ENCODE measurements at places on chromosomes 16 and 17.

GRCh38 chr16:78729687-78730086, 630.2 kb downstream of the WWOX start:
- no peak for DNase-seq

DNA sequence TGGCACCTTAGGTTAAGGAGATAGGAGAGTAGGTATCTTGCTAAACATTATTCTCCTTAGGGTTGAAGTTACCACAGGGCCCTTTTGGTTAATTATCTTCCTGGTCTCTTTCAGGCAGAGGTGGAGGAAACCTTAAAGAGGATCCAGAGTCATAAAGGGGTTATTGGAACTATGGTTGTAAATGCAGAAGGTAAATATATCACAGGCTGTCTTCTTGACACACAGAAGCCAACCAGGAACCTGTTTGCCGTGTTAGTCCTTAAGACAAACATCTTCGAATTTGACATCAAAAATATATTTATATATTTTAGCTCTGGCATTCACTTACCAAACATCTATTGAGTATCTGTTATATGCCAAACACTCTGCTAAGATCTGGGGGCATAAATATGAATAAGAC, 2.4 kb downstream of the DYNLRB2 start:
- no peak for DNase-seq

DNA sequence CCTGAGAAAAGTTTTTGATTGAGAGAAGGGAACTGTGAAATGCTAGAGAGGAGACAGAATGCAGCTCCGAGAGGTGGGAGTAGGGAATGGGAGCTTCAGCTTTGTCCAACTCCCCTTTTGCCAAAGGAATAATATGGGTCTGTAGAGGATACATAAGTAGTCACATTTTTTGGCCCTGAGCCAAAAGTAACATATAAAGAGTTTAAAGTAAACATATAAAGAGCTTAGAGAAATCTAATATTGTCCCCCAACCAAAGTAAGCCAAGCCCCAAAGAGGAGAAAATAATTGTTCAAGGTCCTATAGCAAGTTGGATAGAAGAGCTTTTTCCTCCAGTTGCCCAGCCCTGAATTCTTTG, 215.1 kb downstream of the TMEM114 start:
- DNase-seq: no peak

DNA sequence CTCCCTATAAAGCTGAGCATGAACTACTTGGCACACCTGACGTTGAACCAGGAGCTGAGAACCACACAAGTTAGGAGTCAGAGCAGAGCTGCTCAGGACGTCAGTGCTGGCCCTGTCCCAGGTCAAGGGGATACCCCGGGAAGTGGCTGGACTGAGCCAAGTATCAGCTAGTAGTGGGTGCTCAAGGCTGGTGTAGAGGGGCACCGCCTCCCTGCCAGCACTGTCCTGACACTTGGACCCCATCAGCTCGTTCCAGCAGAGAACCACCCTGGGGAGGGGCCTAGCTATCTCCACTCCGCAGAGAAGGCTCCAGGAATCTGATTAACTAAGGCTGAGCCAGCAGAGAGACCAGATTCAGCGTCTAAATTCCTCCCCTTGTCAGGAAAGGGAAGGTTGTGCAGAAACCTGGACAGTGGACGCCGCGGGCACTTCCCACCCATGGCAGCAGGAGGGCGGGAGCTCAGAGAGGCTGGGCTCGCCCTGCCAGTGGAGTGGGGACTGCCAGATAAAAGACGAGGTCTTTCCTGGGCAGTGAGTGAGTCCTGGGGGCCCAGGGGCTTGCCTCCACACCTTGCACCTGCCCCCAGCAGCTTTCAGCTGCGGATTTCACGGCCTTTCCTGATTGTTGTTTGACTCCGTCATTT, 21.0 kb downstream of the C16orf90 start:
- DNase-seq: no peak

- no peak for DNase-seq
Observed at GRCh38 chr16:54473226-54473993, 186.8 kb upstream of the IRX3 start.

- no peak for DNase-seq
Observed at GRCh38 chr17:4518901-4519300, 20.2 kb downstream of the SPNS2 start.

- DNase-seq: no peak
Observed at GRCh38 chr16:677316-678190, 2.1 kb downstream of the RHBDL1 start.

GRCh38 chr16:65122724-65123395, 997 bp upstream of the CDH11 start:
- peak; percentile 80 for DNase-seq

DNA sequence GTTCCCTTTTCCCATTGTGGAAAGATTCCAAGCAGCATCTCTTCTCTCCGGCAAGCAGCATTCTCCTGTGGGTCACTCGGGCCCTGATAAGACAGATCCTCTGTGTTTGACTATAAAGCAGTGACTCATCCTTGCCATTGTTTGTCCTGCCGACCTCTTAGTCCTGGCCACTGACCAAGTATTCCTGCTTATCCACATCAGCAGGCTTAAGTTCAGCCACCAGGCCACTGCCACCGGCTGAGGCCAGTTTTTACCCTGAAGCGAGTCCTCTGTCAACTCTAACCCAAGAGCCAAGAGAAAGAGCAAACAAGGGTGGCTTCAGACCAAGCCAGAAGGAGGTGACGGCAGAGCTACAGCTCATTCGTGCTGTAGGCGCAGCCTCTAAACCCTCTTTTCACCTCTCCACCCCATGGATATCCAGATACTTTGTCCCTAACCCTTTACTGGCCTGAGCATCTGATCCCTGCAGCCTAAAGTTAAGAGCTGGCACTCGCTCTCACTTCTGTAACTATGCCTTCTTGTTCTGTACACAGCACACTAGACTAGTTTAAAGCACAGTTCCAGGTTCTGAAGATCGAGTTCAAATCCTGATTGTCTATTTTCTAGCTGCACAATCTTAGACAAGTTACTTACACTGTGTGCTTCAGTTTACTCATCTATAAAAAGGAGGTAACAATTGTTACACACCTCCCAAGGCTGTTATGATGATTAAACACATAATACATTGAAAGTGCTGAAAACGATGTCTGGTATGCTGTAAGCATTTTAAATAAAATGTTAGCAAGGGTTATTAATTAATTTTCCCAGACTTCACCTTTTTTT, 31.0 kb downstream of the SOX9 start:
- peak; percentile 58 for DNase-seq

DNA sequence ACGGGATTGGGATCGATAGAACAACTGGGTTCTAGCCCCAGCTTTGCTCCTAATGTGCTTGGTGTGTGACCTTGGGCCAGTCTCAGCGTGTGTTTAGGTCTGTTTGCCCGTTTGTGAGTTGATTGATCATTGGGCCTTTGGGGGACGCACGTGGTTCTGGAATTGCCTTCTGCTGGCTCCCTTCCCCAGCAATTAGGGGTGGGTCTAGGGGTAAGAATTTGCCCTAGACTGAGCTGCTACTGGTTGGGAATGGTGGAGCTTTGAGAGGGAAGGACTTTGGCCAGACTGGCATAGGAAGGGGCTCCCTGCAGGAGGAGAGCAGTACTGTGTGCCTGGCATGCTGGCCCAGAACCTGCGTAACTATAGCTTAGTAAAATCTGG, 1.5 kb downstream of the SPNS2 start:
- no peak for DNase-seq

GRCh38 chr17:5249615-5250014, 15.0 kb upstream of the SCIMP start:
- peak; percentile 55 for DNase-seq

GRCh38 chr17:16419074-16419928, 3.9 kb downstream of the TRPV2 start:
- DNase-seq: no peak

DNA sequence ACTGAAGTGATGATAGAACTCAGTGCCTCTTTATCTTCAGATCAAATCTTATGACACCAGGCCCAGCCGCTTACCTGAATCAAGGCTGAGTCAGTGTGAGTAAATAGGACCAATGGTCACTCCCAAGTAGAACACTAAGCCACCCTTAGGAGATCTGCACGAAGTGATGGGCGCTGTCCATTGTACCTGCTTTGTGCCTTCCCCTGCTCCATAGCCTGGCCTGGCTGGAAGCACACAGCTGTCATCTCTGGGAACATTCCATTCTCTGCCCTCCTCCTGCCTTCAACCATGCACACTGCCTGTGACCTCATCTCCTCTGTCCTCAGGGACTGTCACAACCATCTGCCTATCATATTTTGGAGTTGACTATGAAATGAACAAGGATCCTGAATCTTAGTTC, 279.5 kb upstream of the ASIC2 start:
- DNase-seq: no peak

DNA sequence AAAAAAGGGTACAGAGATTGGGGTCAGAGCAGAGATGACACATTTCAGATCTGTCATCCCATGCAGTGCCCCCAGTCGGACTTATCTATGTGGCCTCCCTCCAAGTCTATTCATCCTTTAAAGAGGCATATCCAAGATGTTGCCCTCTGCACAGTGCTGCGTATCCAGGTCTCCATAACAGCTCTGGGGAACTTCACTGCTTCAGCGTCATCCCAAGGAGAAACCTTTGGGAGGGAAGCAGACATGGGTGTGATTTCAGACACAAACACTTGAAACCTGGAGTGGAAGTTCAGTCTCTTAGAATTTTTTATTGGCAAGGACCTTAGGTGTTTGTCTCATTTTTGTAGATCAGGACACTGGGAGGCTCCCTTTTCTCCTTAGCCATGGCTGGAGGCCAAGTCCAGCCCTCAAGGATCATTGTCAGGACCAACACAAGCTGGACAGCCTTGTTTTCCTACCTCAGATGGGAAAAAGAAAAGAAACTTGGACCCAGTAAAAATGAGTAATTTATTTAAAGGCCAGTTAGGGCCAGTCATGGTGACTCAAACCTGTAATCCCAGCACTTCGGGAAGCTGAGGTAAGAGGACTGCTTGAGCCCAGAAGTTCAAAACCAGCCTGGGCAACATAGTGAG, 23.9 kb upstream of the NLK start:
- no peak for DNase-seq

Measured in ureter (tissue), 1 donor.